ENCODE measurements at places on chromosomes 11 and 22.
A peak's percentile ranks its signal among the peaks of the same experiment; 100 is the strongest.

- DNase-seq, result no peak
Observed at GRCh38 chr11:121210445-121211080, 82.0 kb upstream of the SC5D start.

- no peak for DNase-seq
Observed at GRCh38 chr11:123839131-123839530, 33.0 kb upstream of the OR6M1 start.

- no peak for DNase-seq
Observed at GRCh38 chr11:12394601-12395000, 17.2 kb downstream of the PARVA start.

DNA sequence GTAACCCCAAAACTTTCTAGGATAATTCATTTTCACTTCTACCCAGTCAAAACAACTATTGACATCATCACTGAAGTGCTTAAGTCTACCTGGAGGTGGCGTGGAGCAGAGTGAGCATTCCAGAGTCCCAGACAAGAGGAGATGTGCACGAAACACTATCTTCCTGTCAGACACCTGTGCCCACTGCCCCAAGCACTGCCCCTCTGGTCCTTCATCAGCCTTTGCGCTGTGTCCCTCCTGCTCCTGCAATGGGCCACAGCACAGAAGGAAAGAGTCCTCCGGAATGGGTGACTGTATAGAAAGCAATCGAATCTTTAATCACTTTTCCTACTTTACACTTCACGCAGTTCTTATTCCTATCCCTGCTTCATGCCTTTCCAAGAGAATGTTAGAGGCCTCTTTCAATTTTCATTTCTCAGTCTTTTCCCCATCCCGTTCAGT lies 512 bp upstream of the GRIA4 start:
- DNase-seq, result no peak

GRCh38 chr11:8258784-8259183 lies 4.9 kb downstream of the LMO1 start:
- no peak for DNase-seq

GRCh38 chr22:43289976-43290721 lies 53.0 kb downstream of the SCUBE1 start:
- peak; percentile 62 for DNase-seq

DNA sequence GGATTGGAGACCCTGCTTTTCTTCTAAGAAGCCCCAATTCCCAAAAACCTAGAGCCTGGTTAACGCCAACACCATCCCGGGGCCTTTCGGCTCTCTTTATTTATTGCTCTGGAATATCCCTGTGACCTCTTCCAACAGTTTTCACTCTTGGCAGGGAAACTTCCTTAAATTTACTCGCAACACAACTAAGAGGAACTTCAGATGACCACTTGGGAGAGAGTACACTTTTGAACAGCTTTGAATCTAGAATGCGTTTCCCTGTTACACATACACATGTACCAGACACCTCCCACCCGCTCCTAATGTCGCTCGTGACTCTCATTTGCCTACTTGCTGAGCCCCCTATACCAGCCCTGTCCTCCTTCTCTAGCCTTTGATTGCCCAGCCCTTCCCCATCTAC lies 19.4 kb downstream of the TUBA8 start:
- DNase-seq, result no peak

DNA sequence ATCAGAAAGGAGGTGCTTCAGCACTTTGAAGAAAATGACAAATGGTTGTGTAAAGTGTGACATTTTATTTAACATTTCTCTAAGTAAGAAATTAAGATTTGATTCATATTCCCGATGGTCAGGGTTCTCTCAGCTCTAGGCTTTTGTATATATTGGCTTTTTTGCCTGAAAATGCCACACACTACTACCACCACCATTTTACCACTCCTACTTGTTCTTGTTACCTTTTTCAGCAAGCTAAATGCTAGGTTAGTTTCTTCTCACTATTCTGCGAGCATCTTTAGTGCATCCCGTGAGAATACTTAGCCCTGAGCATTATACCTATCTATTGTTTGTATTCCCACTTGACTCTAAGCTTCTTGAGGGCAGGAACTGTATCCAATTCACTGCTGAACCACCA lies 177.6 kb upstream of the MTNR1B start:
- DNase-seq, result no peak

- DNase-seq, result no peak
Observed at GRCh38 chr11:107011977-107012376, 6.3 kb downstream of the GUCY1A2 start.

DNA sequence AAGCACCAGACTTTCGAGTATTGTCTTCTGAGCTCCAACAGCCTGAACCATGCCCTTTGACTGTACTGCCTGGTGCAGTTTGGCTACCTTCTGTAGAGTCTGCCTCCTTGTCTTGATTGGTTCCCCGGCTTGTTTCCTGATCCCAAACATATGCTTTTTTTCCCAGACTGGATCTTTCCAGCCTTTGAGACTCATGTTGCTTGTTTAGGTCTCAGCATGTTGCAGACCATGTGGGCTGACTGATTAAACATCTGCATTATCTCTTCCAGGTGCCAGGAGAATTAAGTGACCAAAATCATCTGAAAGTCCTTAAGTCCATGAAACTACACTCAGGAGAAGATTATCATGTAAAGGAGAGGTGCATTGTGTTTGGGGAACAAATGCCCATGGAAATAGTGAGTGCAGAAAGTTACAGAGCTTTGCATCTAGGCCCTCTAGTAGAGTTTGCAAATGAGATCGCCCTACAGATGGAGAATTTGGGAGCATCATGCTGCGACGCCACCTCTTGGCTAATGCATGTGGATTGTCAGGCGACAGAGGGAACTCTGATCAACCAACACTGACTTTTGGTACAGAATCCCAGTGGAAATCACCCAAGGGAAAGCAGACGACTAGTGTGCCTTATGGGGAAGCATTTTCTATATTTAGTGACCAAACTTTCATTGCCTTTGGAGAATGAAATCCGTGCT lies 188.8 kb downstream of the BLID start:
- DNase-seq, result no peak

DNA sequence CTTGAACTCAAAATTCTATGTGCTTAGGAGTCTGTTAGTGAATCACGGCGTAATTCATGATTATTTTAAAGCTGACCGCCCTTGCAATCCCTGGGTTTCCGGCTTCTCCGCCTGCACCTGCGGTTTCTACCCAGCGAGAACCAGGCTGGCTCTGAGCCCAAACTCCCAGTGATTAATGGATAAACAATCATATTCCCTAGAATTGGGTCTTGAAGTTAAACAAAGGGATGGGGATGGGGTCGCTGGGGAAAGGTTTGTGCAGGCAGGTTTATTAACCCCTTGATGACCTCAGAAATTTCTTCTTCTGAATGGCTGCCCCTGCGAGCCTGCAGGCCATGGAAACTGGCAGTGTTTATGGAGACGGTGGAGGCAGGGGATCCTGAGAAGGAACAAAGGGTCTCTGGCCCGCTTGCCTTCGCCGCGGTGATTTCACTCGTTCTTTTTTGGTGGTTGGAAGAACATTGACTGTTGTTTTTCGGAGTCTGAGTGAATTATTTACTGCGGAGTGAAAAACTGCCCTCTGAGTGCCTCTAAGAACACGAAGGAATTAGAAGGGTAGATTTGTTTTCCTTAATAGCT lies 1000.3 kb downstream of the BRD1 start:
- DNase-seq, result no peak

DNA sequence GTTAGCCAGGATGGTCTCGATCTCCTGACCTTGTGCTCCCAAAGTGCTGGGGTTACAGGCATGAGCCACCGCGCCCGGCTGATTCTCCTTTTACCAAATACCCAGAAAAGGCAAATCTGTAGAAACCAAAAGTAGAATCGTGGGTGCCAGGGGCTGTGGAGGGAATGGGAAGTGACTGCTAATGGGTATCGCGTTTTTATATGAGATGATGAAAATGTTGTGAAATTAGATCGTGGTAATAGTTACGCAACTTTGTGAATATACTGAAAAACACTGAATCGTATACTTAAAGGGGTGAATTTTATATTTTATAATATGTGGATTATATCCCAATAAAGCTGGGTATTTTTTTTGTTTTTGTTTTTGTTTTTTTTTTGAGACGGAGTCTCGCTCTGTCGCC lies 48.2 kb upstream of the CREB3L1 start:
- DNase-seq, result no peak

- no peak for DNase-seq
Observed at GRCh38 chr11:101825531-101825930, 89.3 kb upstream of the CEP126 start.

DNA sequence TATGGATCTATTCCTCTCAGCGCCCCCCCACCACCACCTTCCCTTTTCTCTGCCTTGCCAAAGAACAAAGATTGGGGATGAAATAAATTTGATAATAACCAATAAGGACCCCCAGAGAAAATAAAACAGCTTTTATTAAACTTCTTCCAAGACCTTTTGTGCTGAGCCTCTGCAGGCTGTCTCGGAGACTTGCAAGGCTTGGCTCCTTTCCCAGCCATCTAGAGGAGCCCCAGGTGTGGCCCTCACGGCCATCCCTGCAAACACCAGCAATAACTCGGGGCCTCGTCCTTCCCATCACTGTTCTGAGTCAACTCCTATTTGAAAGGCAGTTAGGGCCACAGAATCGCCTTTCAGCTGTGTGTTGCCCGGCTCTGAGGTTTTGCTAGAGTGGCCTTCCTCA lies 51.2 kb upstream of the LMO1 start:
- peak; percentile 47 for DNase-seq

GRCh38 chr11:120017582-120018150 lies 120.2 kb downstream of the TRIM29 start:
- no peak for DNase-seq

DNA sequence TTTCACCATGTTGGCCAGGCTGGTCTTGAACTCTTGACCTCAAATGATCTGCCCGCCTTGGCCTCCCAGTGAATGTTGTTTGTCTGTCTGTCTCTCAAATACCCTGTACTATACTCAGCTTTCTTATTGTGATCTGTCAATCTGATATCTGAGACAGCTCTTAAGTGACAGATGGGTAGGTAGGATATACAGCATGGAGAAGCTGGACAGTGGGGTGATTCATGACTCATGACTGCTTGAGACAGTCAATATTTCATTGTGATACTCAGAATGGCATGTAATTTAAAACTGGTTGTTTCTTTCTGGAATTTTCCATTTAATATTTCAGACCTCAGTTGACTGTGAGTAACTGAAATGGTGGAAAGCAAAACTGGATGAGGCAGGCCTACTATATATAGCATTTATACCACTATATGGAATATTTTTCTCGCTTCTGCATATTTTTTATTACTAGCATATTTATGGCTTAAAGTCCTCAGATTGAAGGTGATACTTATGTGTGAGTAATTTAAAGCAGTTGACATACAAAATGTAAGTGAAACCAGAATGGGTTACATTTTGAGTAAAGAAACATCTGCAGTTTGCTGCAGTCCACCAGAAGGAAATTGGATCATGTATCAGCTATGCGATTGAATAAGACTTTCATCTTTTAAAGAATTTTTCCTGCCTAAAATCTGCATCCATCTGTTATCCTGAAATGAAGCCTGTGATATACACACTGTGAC lies 22.3 kb downstream of the ARHGAP42 start:
- DNase-seq, result no peak

- no peak for DNase-seq
Observed at GRCh38 chr11:119029069-119029339, 1.7 kb downstream of the SLC37A4 start.

DNA sequence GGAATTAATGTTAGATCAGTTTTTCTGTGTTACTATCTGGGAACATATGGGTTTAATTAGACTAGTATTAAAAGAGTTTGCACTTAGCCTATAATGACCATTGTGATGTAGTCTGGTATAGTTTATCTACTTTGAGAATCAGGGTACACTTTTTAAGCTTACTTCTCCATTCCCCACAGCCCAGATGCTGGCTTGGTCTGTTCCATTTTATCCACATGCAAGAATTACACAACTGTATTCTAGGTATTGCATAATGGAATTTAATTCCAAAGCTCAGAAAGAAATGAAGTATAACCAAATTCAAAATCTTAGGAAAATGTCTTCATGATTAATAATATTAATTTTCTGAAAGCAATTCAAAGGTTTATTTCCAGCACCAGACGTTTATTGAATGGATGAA lies 122.2 kb upstream of the PDGFD start:
- no peak for DNase-seq

DNA sequence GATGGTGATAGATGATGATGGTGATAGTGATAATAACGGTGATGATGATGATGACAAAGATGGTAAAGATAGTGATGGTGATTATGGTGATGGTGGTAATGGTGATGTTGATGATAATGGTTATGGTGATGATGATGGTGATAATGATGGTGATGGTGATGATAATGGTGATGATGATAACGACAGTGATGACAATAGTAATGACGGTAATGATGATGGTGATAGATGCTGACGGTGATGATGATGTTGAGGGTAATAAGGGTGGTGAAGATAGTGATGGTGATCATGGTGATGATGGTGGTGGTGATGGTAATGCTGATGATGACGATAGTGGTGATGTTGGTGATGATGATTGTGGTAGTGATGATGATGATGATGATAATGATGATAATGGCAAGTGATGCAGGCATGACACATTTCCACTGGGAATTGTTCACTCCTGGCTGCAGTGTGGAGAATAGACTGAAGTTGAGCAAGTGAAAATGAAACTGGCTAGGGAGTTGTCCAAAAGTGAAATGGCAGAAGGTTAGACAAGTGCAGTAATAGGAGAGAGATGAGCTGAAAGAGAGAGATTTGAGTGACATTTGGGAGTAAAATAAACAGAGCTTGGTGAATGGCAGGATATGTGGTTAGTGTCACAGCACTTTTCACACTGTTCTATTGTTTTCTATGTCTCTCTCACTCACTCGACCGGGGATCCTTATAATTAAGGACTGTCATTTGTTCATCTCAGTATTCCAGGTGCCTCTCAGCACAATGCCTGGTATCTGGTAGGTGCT lies 992.5 kb downstream of the OPCML start:
- no peak for DNase-seq

All from tibial artery (tissue), 4 donors.